Fibroblast of lung (primary cell): ENCODE measurements at places on chromosomes 4 and X. TPM values are rescaled to one million over a fixed set of nuclear protein-coding genes. Genes with fewer than 3 reads are reported as not detected.

- no peak for DNase-seq
Measured at GRCh38 chr4:148120216-148120615, 322.0 kb downstream of the NR3C2 start.

USP17L15 gene
- not detected in 2 replicates for polyA plus RNA-seq

- peak; percentile 47 for DNase-seq
Measured at GRCh38 chr4:15677507-15677988, 4.1 kb upstream of the FAM200B start.

DNA sequence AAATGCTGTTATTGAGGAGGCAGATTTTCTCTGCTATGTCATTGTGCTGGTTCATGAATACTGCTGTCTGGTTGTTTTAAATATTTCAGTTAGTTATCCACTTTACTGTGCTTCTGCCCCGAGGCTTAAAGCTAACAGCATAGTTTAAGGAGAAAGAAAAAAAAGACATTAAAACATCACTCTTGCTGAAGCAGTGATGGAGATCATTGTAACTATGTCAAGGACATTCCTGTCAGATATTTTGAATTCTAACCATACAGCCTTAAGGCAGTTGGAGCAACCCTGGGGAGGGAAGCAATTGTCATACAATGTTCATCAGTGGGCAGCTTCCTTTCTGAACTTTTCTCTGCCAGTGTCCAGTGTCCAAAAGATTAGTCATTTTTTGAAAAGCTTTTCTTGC, 199.0 kb upstream of the DDX53 start:
- DNase-seq, result no peak

SCFD2 gene
- 16.2 and 34.6 TPM in 2 replicates for polyA plus RNA-seq

SPINK2 gene
- polyA plus RNA-seq, result not detected in 2 replicates

ITM2A gene
- 0.22 and 0.50 TPM in 2 replicates for polyA plus RNA-seq

- peak; percentile 29 for DNase-seq
Measured at GRCh38 chr4:81632581-81633299, 161.0 kb upstream of the RASGEF1B start.

GRCh38 chrX:129495900-129496299, 27.4 kb downstream of the SMARCA1 start:
- DNase-seq, result peak; percentile 60

GRCh38 chrX:156001667-156002021, 4.1 kb downstream of the IL9R start:
- no peak for DNase-seq

DNA sequence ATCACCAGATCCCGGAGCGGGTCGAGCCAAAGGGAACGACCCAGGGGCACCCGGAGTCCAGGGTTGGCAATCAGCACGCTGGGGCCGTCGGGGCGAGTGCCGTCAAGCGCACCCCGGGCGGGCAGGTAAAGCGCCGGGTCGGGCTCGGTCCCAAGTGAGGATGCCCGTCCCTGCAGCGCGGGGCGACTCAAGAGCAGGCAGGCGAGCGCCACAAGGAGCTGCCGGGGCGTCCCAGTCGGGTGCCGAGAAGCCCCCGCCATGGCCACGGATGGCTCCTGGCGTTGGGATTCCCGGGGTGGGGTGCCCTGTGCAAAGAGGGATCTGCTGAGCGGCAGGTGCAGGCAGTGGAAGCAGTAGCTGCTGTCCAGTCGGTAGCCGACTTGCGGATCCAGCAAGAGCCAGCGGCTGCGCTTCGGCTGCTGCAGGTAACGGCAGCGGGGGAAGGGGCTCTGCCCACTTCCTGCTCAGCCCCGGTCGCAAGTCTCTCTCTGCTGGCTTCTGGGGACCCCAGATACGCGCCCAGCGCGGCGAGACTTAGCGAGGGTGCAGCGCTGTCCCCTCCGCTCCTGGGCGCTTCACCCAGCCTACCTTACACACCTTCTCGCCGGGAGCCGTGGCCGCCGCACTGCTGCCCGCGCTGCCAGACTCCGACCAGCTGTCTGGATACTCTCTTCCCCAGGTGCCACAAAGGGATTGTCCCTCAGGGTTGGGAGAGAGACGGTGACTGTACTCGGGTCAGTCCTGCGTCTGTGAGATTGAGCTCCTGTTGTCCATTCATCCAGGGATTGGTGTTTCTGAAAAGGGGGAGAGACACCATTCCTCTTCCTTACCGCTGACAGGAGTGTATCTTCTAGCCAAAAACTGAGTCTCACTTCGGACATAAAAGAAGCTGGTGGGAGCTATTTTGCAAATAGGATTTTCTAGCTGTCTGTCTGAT, at the start of gene FREM3:
Gene FREM3, minus strand, starts transcription at position 260 of the 937 bp plus-strand sequence. Its CDS starts 0 bp downstream, at position 260.
- no peak for DNase-seq

GRCh38 chr4:38723726-38724474, 58.9 kb downstream of the TLR10 start:
- DNase-seq, result no peak

GRCh38 chrX:30799327-30799726, 89.7 kb downstream of the TAB3 start:
- no peak for DNase-seq

CD38 gene
- 0.02 TPM in 1 of 2 replicates, not detected in the other for polyA plus RNA-seq

GRCh38 chr4:182507805-182508204, 264.6 kb downstream of the TENM3 start:
- DNase-seq, result peak; percentile 7

DNA sequence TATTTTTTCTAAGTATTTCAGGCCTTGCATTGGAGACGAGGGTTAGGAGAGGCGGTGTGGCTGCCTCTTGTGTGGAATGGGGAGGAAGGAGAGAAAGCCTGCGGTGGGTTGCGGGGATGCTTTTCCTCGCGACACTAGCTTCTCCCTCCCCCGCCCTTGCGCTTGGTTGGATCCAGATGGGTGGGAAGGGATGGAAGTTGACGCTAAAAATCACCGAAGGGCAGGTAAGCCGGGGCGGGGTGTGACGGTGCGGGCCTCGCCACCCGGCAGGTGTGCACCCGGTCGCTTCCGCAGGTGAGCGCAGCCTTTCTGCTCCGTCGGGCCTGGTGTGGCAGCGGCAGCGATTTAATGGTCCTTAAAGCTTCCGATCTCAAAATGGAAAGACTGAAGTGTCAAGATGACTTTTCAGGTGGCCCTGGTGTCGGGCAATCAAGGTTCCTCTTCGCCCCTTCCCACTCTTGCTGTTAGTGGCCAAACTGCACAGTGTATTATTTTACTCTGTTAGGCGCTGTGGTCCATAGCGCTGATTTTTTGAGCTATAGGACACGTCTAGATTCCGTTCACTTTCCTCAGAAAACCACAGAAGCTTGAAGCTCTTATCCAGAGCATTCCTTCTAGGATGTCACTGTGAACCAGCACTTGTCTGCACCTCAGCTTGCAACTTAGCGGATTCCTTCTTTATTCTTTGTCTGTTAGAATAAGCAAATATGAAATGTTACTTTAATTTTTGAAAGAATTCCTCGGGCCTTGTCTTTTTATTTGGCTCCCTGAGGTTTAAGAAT, 765 bp downstream of the ENOPH1 start:
- no peak for DNase-seq

DNA sequence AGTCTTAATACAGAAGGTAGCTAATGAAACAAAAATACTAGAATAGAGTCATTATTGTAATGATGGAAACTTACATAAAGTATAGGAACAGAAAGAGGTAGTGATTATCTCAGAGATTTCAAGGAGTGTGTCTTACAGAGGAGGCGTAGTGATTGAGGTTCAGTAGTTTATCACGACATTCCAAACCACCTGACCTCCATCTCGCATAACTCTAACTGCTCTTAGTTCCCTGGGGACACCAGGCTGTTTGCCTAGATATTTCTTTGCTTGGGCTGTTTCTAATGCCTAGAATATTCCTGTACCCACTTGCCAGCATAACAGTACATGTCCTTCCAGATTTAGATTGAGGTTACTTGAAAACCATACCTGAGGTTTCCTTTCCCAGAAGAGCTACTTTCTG, 29.1 kb downstream of the STAG2 start:
- no peak for DNase-seq

DNA sequence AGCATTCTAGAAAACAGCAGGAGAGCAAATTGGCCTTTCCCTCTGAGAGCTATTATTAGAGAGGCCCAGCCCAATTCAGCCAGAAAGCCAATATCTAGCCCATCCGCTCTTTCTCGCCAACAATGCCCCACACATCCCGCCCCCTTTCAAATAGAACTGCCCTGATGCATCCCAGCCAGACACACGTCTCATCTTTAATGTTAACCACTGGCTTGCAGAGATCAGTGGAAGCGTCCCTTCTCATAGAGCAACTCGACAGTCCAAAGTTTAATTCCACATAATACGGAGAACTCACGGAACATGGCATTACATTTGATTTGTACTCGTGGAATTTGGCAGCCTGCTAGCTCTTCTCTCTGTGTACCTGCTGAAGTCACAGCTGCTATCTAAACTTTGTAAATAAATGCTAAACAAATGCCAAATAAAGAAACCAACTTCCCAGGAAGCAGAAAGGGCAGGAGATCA, 304.4 kb downstream of the DHX15 start:
- no peak for DNase-seq

GRCh38 chr4:128373628-128374027, 86.0 kb upstream of the PGRMC2 start:
- no peak for DNase-seq

DNA sequence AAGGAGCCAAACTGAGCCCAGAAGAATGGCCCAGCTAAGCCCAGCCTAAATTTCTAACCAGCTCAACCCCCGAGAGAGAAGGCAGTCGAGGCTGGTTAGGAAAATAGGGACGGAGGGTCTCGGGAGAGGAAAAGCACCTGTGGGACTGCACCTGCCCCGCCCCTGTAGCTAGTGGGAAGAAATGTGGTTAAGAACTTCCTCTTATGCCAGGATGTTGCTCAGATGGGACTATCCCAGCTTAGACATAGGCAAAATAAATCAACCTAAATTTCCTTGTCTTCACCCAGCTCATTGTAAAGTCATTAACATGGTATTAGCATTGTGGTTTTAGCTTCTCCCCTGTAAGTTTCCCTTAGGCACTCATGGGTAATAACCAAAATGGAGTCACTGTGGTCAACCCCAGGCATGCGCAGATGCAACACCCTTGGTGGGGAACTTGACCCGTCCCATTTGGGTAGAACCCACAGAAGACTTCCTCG, 86.8 kb downstream of the ZNF718 start:
- DNase-seq, result no peak

PNMA5 gene
- polyA plus RNA-seq, result not detected in 2 replicates

GRCh38 chr4:140269369-140269768, 104.1 kb upstream of the SCOC start:
- DNase-seq, result no peak
